ELR (cell line): ENCODE measurements at places on chromosomes 2 and 18.
A peak's percentile ranks its signal among the peaks of the same experiment; 100 is the strongest.

GRCh38 chr18:49021433-49022129, 70.8 kb upstream of the SMAD7 start:
- DNase-seq, result peak; percentile 48

- no peak for DNase-seq
Measured at GRCh38 chr2:135557530-135557929, 26.2 kb downstream of the R3HDM1 start.

- no peak for DNase-seq
Measured at GRCh38 chr18:62556397-62556796, 33.6 kb downstream of the ZCCHC2 start.

DNA sequence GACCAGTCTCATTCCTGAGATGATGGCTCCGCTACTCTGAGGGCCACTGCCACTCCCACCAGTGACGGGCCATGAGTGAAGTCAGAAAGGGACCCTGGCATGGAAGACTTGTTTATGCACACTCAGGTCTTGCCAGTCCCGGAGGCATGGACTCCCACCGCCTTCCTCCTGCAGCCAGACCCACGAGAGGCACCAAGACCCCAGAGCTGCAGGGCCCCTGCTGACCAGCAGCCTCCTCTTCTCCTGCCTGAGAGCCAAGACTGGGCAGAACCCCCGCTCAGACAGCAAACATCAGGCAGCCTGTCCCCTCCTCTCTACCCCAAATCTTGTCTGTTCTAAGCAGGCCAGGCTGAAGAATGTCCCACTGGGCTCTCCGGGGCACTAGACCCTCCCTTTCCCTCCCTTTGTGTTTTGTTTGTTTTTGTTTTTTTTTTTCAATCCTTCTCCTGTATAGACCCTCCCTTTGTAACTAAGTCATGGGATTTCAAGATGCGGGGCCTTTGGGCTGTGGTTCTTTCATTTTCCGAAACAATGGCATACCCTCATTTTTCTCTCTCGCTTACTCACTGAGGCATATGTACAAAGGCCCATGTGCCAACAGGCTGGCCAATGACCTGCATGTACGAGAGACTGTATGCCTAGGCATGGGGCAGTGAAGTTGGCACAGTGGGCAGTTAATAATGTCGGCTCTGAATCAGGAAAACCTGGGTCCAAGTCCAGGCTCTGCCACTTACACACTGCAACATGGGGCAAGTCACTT, 24.3 kb upstream of the MAPRE3 start:
- no peak for DNase-seq

GRCh38 chr2:174247474-174248186, 702 bp downstream of the OLA1 start:
- peak; percentile 42 for DNase-seq

GRCh38 chr2:74522516-74522915, 3.5 kb downstream of the DQX1 start:
- no peak for DNase-seq

DNA sequence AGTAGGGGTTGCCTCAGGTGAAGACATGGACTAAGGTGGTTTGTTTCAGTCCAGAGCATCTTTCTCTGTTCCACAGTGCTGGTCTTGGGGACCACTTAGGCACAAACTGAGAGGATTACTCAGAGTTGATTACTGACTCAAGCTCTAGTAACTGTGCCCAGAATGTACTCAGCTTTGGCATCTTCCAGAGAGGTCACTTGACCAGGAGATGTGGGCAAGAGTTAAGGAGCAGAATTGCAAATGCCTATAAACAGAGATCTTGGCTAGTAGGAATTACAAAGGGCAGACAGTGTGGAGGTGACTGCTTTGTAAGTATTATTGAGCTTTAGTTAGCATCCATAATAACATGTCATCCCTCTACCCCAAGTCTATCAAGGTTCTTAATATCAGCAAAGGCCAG, 93.2 kb upstream of the CABLES1 start:
- no peak for DNase-seq

- no peak for DNase-seq
Measured at GRCh38 chr18:79348066-79348465, 47.7 kb upstream of the NFATC1 start.

DNA sequence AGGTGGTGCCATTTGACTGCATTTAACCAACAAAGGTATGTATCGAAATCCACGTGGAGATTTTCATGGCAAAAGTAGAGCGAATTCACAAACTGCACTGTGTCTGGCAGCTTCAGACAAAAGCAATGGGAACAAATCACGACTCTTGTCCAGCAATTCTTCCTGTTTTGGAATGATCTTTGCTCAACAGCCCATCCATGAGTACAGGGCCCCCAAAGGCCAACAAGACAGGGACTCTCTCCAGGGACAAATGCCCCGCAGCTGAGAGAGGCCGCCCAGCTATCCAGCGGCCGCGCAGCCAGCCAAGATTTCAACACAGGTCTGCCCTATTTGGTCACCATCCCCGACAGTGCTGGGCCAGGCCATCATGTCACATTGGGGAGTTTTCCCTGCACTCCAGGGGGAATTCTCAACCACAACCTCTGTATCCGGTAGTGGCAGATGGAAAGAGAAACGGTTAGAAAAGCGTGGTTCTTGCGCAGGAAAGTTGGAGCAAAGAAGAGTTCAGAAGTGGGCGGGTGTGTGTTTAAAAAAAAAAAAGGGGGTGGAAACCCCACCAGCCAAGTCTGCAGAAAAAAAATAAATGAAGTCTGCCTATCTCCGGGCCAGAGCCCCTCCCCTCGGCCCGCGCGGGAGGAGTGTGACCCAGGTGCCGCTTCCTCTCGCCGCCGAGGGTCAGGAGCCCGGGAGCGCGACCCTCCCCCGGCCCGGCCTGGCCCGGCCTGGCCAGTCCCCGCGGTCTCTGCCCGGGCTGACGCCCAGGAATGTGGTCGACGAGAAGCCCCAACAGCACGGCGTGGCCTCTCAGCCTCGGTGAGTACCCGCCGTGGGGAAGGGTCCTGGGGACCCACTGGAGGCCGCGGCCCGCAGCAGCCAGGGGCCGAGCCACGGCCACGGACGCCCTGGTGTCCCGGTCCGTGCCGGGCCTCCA, at the start of gene GYPC:
GYPC (plus strand) TSS at position 659 of the 931 bp plus-strand sequence; CDS start at position 765, 106 bp downstream.
- peak; percentile 67 for DNase-seq

DNA sequence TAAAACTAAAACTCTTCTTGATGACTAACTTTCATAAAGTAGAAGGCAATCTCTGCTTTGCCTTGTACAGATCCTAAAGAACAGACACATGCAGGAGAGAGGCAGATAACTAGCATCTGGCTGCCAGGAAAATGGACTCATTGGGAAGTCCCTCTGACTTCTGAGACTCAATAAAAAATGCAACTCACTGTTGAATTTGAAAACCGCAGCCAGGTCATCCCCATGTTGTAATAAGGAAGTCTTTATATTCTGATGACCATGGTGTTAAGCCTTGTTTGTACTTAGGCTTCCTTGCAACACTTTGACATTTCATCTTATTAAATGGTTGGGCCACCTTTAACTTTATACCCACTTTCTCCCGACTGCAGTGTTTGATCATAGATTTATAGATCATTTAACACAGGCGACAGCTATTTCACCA, 375.1 kb upstream of the KCNH7 start:
- peak; percentile 77 for DNase-seq

GRCh38 chr2:222941510-222942032, 80.7 kb downstream of the ACSL3 start:
- peak; percentile 84 for DNase-seq

DNA sequence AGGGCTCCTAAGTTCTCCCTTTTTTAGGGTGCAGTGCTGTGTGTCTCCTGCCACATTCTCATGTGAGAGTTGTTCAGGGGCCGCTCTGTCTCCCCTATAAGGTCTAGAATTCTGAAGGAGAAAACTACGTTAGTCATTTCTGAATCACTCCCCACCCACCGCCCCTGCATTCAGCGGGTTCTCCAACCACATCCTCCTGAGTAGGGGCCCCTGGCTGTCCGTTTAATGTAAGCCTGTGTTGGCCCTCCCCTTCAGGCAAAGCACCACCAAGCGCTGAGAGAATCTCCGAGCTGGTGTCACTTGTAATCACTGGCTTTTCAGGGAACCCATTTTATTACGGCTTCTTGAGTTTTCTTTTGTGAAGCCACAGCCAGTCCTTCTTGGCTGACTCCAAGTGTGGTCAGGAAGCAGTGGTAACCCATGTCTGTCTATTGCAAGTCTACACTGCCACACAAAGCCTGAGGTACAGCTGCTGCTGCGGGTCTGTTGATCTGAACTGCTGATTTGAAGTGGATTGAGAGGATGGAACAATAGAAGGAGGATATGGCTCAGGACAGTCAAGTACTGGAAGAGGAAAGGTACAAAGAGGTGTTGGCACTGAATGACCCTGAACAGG, 16.9 kb downstream of the LCT start:
- DNase-seq, result peak; percentile 92

GRCh38 chr2:62489162-62489561, 16.8 kb downstream of the TMEM17 start:
- DNase-seq, result no peak

DNA sequence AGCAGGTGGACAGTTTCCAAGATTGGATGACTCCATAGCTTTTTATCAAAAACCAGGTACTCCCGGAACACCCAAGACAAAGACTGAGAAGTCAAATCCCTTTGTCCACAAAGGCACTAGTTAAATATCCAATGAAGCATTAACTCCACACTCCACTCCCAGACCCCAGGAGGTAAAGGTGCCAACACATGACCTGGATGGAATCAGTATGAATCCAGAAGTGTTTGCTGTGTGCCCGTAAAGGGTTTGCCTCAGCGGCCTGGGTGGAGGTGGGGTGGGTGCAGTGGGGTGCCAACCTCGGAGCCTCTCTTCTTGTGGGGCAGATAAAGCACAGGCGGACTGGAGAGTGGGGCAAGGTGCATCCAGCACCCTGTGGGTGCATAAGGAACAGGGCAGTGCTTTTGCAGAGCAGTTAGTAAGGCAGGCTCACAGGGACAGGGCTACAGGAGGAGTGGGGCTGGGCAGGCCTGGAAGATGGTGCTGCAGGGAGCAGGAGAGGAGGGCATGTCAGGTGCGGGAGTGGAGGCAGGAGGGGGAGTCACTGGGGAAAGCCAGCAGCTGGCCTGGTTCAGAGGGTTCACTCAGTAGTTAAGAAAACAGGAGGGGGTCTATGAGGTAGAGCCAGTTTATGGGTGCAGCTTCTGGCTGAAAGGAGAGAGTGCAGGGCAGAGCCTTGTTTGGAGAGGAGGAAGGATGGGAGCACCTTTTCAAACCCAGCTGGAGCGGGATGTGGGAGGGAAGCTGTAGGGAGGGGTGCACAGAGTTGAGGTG, 208.4 kb upstream of the SMAD2 start:
- no peak for DNase-seq

GRCh38 chr2:217421834-217422233, 562.0 kb upstream of the TNP1 start:
- DNase-seq, result no peak

- DNase-seq, result no peak
Measured at GRCh38 chr18:55249550-55249949, 290.3 kb upstream of the CCDC68 start.

GRCh38 chr2:74862020-74862964, 28.4 kb downstream of the HK2 start:
- DNase-seq, result no peak

DNA sequence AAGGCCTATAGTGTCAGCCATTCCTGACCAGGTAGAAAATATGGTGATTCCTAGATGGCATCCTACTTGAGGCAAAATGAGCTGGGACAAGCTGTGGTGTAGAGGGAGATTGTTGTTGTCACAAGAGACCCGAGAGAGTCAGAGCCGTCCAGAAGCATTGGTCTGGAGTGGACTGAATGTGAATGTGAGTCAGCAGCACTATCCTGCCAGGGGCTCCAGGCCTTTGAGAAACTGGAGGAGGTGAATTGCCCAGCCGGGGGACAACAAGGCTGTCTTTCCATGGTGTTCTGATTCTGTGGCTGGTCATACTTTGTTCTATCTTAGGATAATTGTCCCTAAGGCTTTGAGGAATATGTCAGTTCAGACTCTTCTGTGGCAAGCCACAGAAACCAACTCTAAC, 29.4 kb upstream of the EIF2AK3 start:
- DNase-seq, result peak; percentile 62

- DNase-seq, result no peak
Measured at GRCh38 chr18:26504831-26505230, 43.5 kb downstream of the KCTD1 start.

GRCh38 chr2:226446406-226447001, 353.1 kb downstream of the IRS1 start:
- DNase-seq, result no peak

- DNase-seq, result no peak
Measured at GRCh38 chr2:73289304-73289703, 4.0 kb downstream of the EGR4 start.
